Kidney glomerular epithelial cell (primary cell): ENCODE measurements at places on chromosomes 4 and X.

GRCh38 chr4:54368281-54369265 is 139.5 kb downstream of the PDGFRA start:
- no peak for DNase-seq

GRCh38 chr4:61079976-61080375 is 120.2 kb upstream of the ADGRL3 start:
- no peak for DNase-seq

DNA sequence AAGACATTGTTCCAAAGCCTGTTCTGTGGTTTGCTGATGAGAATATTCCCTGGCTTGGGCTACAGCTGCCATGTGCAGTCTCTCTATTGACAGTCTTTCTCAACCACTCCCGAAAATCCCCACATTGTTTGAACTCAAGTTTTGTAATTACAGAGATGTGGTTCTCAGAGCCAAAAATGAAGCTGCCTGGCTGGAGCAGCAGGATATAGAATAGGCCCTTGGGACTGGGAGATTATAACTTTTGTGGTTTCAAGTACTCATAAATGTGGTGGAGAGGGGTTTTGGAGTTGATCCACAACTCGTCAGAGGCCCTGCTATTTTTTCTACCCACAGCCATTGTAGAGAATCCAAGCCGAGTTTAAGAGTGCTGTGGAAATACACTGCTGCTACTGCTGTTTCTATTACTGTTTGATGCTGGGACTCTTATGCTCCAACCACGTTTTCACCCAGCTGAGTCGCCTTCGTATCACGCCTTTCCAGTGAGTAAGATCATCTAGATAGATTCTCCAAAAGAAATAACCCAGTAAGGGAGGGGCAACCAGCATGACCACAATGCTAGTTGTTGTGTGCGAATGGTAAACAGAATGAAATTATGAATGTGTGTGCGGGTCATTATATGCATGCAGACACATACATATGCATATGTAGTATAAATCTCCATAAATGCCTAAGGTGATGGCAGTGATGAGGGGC is 57.1 kb upstream of the ATXN3L start:
- no peak for DNase-seq

DNA sequence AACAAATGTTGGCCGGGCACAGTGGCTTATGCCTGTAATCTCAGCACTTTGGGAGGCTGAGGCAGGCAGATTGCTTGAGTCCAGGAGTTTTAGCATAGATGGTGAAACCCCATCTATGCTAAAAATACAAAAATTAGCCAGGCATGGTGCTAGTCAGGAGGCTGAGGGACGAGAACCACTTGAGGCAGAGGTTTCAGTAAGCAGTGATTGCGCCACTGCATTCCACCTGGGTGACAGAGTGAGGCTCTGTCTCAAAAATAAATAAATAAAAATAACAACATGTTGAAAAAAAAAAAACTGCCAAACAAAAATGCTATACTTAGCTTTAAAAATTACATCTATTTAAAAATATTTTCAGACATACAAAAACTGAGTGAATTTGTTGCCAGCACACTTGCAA is 374.2 kb upstream of the SMIM31 start:
- no peak for DNase-seq

GRCh38 chr4:189362364-189362763 is 578.3 kb upstream of the FRG1 start:
- DNase-seq, result no peak

GRCh38 chr4:189656641-189657040 is 284.0 kb upstream of the FRG1 start:
- DNase-seq, result no peak

- DNase-seq, result no peak
Observed at GRCh38 chr4:20944451-20944850, 244.2 kb downstream of the PACRGL start.

DNA sequence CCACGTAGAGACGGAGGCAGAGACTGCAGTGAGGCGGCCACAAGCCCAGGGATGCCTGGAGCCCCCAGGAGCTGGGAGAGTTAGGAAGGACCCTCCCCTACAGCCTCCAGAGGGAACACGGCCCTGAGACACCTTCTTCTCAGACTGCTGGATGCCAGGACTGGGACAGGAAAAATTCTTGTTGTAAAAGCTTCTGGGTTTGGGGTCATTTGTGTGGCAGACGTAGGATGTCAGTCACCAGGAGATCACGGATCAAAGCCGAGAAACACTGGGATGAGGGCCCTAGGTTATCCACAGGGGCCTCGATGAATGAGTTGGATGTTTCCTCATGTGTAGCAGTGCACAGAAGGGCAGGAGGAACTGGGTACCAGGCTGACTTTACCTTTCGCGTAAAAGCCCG is 163.7 kb downstream of the SHOX start:
- DNase-seq, result no peak

DNA sequence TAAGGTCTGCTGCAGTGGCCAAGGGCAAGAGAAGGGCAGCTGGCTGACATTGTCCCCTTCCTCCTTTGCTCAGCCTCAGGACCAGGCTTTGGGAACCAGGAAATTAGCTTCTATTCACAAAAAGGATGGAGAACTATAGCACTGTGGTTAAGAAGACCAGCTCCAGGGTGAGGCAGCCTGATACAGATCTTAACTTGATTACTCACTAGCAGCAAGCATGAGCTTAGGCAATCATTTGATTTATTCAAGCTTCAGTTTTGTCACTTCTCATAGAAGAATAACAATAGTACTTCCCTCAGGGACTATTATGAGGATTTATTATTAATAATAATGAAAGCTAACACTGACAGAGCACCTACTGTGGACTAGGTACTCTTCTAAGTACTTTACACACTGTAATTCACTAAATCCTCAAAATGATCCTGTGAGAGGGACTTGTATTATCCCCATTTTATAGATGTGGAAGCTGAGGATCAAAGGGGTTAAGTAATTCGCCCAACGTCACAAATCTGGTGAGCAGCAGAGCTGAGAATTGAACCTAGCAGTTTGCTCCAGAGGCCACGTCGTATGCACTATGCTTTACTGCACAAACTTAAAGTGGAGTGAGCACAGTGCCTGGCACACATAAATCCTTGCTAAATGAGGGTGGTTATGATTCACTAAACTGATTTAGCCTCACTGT is 130.4 kb upstream of the PAK3 start:
- no peak for DNase-seq

DNA sequence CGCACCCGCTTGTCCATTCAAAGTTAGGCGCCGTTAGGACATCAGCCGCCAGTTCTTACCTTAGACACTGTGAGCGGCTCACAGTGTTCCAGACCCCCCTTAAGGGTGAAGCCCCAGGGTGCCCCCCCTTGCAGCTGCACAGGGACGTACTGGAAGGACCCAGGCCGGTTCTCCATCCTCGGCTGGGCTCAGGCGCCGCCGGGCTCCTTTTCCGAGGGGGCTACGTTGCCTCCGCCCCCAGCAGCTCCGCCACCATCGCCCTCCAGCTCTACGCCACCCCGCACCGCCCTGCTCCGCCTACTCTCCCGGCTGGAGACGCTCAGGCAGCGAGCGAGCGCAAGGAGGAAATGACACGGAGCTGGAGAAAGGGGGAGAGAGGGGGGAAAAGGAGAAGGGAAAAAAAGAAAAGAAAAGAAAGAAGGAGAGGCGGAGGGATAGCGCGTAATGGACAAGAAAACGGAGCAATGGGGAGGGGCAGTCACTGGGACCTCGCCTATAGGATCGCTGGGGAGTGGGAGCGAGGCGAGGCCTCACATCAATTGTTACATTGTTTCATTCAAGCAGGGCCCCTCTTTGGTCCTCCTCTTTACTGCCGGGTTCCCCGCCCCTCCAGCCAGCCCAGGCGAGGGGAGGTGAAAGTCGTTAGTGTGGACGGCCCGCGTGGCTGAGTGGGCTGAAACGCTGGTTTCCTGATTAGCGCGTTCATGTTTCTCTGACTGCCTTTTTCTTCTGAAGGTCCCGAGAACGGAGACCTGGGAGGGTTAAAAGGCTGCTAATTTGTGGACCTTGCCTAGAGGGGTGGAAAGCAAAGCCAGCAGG is at the start of gene SHROOM4:
Gene SHROOM4 (minus strand): TSS at position 352 of the 819 bp plus-strand sequence. CDS start 176 bp downstream, at position 176.
- DNase-seq, result peak; percentile 15

DNA sequence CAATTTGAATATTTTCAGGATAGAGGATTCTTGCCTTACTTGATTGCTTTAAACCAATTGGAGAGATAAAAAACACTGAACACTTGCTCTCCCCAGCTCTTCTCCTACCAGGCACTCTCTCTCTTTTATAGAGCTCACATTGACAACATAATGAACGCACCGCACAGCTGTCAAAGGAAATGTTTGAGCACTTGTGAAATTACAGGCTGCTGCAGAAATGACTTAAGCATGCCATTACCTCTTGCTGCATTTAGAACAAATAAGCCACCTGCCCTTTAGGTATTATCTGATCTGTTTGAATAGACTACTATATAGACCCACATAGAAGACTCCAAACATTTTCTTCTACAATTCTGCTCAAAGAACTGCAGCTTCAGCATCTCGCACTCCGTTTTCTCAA is 227.7 kb downstream of the C4orf33 start:
- no peak for DNase-seq

- peak; percentile 76 for DNase-seq
Observed at GRCh38 chrX:23803931-23804381, 21.0 kb downstream of the SAT1 start.

GRCh38 chrX:153593811-153594500 is 5.0 kb downstream of the CCNQ start:
- no peak for DNase-seq
